A549 treated with AZD2906 at 1 μM for 4 hours (cell line): ENCODE measurements at places on chromosomes 3 and 15. TPM values are rescaled to one million over a fixed set of nuclear protein-coding genes. Genes with fewer than 3 reads are reported as not detected.

Gene TMEM202
- total RNA-seq: not detected in 5 replicates

Gene NECTIN3
- 17.0 to 24.1 TPM (median 20.3 TPM) in 5 replicates for total RNA-seq

Gene SCN11A
- total RNA-seq: 0.01 to 0.02 TPM (median 0.01 TPM) in 3 of 5 replicates, not detected in the others

Gene CACNA2D3
- total RNA-seq: 0.09 to 0.32 TPM (median 0.16 TPM) in 5 replicates

Gene CHRNA3
- 0.30 to 0.71 TPM (median 0.33 TPM) in 5 replicates for total RNA-seq

Gene ANKRD63
- 0.24 to 0.43 TPM (median 0.33 TPM) in 5 replicates for total RNA-seq

Gene SLC51A
- total RNA-seq: 0.11 TPM in 1 of 5 replicates, not detected in the others

Gene SV2B
- 0.13 to 0.28 TPM (median 0.15 TPM) in 5 replicates for total RNA-seq

Gene SNX22
- total RNA-seq: 0.49 to 1.2 TPM (median 0.95 TPM) in 5 replicates

Gene WDR93
- 0.13 to 0.25 TPM (median 0.21 TPM) in 5 replicates for total RNA-seq

Gene DCP1A
- 5.6 to 7.0 TPM (median 6.5 TPM) in 5 replicates for total RNA-seq

Gene FOXB1
- not detected in 5 replicates for total RNA-seq

Gene PCLAF
- 147 to 269 TPM (median 156 TPM) in 5 replicates for total RNA-seq

Gene CPB1
- total RNA-seq: not detected in 5 replicates

Gene RRP9
- 33.5 to 47.3 TPM (median 42.8 TPM) in 5 replicates for total RNA-seq

Gene KBTBD8
- total RNA-seq: 0.44 to 1.4 TPM (median 0.53 TPM) in 5 replicates

Gene ZNF385D
- 0.06 TPM in 1 of 5 replicates, not detected in the others for total RNA-seq

Gene ASB14
- total RNA-seq: not detected in 5 replicates

Gene ESYT3
- 0.37 to 0.85 TPM (median 0.57 TPM) in 5 replicates for total RNA-seq

Gene CCNDBP1
- 24.7 to 27.6 TPM (median 25.9 TPM) in 5 replicates for total RNA-seq

Gene PARP15
- total RNA-seq: not detected in 5 replicates

Gene FAM107A
- total RNA-seq: 0.26 to 0.51 TPM (median 0.41 TPM) in 5 replicates

Gene FBLN2
- 1.7 to 3.0 TPM (median 2.4 TPM) in 5 replicates for total RNA-seq
